NCI-H2081 (cell line): ENCODE measurements at places on chromosomes 4 and X.

DNA sequence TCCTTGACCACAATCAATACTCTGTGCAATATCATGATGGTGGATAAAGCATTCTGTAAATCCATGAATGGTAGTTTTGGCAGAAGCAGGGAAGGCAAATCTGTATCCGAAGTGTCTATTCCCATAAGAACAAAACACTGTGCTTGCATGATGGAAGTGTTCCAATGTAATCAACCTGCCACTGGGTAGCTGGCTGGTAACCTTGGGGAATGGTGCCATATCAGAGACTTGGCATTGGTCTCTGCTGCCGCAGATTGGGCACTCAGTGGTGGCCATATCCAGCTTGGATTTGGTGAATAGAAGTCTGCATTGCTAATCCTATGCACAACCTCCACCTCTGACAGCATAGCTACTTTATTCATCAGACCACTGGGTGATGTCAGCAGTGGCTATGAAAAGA is 114.3 kb upstream of the EMCN start:
- peak; percentile 5 for DNase-seq

DNA sequence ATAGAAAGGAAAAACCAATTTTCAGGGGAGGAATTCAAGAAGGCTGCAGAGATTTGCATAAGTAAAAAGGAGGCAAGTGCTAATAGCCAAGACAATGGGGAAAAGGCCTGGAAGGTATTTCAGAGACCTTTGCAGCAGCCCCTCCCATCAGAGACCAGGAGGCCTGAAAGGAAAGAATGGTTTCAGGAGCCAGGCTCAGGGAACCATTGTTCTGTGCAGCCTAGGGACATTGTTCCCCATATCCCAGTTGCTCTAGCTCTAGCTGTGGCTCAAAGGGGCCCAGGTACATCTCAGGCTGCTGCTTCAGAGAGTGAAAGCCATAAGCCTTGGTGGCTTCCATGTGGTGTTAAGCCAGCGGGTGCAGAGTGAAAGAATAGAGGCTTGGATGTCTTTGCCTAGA is 24.0 kb downstream of the NAP1L3 start:
- no peak for DNase-seq

- DNase-seq = no peak
These were observed 14.2 kb downstream of the SORBS2 start for GRCh38 chr4:185797596-185798338.

- no peak for DNase-seq
These were observed 2.2 kb upstream of the APELA start for GRCh38 chr4:164874789-164875188.

DNA sequence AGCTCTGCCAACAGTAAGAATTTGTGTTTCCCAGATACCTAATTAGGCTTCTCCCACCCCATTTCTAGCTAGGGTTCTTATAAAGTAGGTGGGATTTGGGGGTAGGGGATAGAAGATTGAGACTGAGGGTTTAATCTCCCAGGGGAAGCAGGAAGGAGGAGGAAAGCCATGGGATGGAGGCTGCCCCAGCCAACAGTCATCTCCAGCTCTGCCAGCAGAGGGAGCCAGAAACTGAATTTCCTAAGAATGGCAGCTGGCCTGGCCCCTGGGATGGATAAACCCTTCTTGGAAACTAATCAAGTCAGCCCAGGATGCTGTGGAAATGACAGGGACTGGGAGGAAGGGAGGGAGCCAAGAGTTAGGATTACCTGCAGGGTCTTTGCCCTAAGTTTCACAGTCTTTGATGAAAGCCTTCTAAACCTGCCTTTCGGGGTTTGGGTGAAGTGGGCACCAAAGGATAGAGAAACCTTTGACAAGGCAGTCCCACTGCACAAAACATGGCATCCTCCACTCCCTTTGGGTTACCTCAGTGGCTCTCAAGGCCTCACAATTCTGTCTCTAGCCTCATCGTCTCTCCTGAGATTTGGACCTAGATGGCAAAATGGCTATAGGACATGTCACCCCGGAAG is 6.7 kb upstream of the ERCC6L start:
- DNase-seq = peak; percentile 74

GRCh38 chrX:18542905-18543304 is 117.5 kb downstream of the CDKL5 start:
- DNase-seq = no peak

GRCh38 chr4:88719381-88719780 is 21.8 kb upstream of the NAP1L5 start:
- no peak for DNase-seq

GRCh38 chr4:151215295-151215694 is 61.7 kb upstream of the PRSS48 start:
- DNase-seq = no peak

DNA sequence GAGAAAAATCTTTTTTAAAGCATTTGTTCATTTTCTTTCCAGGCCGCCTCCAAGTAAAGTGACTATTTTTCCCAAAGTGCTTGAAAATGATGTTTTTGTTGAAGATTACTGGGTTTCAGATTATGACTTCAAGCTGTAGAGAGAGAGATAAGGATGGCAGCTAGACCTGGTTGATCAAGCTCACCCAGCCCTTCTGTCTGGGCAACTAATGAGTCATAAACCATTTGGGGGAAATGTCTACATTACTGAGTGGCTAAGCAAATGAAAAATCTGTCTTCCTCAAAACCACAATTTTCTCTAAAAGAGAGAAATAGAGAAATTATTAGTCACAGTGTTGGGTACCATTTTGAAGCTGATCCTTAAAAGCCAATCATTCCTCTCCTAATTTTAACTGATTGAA is 355.4 kb upstream of the CPEB2 start:
- DNase-seq = no peak

- no peak for DNase-seq
These were observed 48.1 kb downstream of the RPGR start for GRCh38 chrX:38279188-38279587.

- no peak for DNase-seq
These were observed 2.9 kb downstream of the LETM1 start for GRCh38 chr4:1852904-1853623.

DNA sequence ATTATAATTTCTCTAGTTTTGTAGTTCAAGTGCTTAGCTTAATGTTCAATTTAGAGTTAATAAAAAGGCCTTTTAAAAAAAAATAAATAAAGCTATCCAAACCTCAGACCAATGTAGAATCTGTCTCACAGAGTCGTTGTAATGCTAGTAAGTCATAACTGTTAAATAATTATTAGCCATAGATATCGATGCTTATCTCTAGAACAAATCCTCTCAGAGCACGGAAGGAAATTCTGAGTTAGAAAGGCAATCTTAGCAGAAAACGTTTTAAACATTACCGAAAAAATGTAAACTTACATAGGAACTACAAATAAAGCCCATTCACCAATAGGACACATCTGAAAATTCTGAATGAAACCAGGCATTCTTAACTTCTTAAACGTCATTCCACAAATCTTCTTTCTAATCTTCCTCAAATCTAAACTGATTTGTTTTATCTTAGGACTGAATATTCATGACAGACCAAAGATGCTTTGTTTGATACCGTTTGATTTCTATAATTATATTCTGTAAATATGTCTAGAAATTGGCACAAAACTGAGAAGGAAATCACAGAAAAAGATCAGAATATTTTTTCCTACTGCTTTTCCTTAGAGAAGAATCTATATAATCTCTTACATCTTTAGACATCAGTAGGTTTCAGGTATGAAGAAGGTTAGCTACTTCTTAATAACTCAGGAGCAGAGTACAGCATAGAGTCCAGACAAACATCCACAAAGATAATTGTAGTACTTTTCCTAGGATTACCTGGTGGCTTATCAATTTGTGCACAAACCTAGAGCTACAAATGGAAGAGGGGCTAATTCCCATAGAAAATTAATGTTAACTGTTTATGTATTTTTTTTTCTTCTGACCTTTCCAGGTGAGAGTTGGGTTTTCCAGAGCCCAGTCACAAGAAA is 140.7 kb downstream of the BTC start:
- DNase-seq = no peak

DNA sequence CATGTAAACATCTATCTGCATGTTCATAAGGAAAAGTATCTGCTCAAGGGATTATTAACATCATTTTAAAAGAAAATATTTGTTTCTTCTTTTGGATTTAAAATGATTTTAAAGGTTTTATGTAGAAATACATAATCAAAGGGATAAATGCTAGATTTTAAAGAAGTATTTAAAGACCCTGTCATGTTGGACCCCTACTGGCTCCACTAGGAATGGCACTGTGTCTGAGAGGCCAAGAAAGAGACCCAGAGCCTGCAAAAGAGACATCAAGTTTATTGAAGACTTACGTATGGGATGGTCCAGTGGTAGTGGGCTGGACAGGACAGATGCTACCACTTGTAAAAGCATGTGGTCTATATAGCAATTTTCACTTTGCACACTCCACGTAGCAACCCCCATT is 78.7 kb upstream of the PCDH18 start:
- DNase-seq = no peak

GRCh38 chrX:41730081-41730480 is 6.1 kb downstream of the GPR82 start:
- no peak for DNase-seq

DNA sequence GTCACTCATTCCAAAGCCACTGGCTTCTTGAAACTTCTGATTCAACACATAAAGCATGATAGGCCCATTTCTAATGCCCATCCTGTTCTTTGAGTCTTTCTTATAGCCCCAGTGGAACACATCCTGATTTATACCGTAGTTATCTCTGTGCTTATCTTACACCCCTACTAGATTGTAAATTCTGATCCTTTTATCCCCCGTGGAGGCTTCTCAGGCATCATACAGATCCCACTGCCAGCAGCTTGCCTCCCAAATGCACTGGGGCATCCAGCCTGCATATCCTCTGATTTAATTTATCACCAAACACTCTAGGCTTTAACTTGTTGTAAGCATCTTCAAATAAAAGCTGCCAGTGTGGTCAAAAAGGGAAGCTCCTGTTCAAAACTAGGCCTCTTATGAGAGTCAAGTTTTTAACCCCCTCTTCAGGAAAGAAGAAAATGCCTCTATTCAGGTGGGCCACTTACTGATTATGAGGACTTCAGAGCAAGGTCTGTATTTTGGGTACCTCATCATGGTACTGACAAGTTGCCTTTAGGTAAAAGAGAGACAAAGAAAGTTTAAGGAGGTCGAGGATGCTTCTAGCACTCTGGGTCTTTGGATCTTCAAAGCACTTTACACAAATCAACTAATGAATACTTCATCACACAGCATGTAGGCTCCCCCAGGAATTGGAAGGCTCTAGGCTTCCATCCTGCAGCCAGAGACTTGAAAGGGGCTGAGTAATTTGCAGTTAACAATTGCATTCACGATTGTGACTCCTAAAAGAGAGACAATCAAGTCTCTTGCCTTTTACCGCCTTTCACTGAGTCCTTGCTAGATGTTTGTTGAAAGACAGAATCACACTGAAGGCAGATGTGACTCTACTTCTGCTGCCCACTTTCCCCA is 95.8 kb upstream of the LDB2 start:
- no peak for DNase-seq

- no peak for DNase-seq
These were observed 2.7 kb downstream of the FOXO4 start for GRCh38 chrX:71098302-71098701.

GRCh38 chr4:182227611-182228010 is 15.6 kb upstream of the TENM3 start:
- DNase-seq = no peak

- DNase-seq = no peak
These were observed 205.3 kb downstream of the NAP1L3 start for GRCh38 chrX:93468075-93468474.

- peak; percentile 23 for DNase-seq
These were observed 103.2 kb downstream of the SRPX start for GRCh38 chrX:38117485-38117884.

GRCh38 chr4:94653095-94653649 is 104.6 kb upstream of the BMPR1B start:
- no peak for DNase-seq

DNA sequence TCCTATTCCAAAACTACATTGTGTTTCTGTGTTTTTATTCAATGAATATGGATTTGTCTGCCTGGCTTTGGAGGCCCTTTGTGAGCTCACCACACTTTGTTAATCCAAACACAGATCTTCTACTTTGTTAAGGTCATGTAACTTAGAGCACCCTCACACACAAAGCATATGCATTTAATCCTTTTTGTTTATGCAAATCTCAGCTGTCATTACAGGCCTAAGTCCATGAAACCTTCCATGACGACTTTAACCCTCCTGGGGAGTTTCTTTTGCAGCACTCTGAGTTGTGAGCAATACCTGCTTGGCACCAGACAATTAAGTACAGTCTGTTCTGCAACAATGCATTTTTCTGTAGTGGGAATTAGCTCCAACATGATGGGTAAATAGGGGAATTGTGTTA is 14.9 kb downstream of the CCSER1 start:
- DNase-seq = peak; percentile 66

DNA sequence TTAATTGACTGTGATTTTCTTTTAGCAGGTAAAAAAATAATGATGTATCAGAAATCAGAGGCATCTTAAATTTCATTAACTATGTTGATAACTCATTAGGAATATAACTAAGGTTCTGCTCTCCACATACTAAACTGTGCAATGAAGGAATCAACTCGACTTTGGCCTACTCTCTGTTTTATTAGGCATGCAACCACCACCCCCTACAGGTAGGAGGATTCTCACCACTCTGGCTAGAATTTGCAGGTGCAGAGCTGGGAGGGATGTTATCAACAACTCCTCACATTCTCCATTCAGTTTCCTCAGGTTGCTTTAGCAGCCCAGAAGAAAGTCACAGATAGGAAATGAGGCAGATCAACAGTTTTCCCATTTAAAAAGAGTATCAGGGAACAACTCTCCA is 160.1 kb downstream of the COX18 start:
- DNase-seq = no peak

GRCh38 chr4:150818661-150819060 is 196.4 kb downstream of the LRBA start:
- no peak for DNase-seq

GRCh38 chr4:186258216-186258811 is 7.7 kb upstream of the F11 start:
- DNase-seq = no peak

- no peak for DNase-seq
These were observed 5.0 kb downstream of the TDO2 start for GRCh38 chr4:155908187-155909139.

DNA sequence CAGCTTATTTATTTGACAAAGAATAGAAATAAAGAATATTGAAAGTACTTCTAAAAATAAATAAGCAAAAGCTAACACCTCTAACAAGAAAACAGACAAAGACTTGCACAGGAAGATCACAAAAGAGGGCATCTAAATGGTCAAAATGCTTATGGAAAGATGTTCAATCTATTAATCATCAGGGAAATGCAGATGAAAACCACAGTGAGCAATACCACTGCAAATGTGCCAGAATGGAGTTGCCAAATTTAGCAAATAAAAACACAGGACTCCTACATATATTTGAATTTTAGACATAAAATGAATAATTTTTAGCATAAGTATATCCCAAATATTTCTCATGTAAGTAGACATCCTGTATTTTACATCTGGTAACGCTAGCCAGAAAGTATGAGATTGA is 56.1 kb upstream of the HPGD start:
- no peak for DNase-seq

- no peak for DNase-seq
These were observed 129.3 kb downstream of the SLIT2 start for GRCh38 chr4:20381005-20381404.

GRCh38 chrX:151393514-151393913 is 3.5 kb upstream of the VMA21 start:
- peak; percentile 26 for DNase-seq
